ENCODE measurements at places on chromosomes 16 and 17.
A peak's percentile ranks its signal among the peaks of the same experiment; 100 is the strongest.

DNA sequence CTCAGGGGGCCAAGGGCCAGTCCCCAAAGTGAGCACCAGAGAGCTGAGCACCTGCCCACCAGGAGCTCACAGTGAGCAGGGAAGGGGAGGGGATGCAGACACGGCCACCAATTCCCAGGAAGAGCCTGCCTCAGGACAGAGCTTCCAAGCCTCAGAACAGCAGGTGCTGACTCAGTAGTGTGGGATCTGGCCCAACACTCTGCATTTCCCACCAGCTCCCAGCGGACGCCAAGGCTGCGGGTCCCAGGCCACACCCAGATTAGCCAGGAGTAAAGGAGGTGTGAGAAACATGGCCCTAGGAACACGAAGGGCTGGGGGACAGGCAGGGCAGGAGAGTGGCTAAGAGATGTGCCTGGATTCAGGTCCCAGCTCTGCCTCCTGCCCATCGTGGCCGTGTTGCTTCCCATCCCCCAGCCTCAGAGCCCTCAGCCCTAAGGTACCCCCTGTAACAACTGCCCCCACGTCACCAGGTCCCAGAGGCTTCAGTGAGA is 28.4 kb upstream of the EIF1 start:
- no peak for DNase-seq

DNA sequence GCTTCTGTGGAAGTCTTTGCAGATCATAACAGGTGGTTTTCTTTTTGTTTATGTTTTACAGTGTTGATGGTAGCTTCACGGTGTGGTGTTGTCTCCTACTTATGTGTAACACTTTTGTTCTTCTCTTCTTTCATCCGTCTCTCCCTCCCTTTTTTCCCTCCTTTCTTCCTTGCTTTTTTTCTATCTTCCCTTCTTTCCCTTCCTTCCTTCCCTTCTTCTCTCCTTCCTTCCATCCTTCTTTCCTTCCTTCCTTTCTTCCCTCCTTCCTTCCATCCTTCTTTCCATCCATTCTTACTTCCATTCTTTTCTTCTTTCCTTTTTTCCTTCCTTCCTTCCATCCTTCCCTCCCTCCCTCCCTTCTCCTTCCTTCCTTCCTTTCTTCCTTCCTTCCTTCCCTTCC is 31.4 kb downstream of the IRX5 start:
- no peak for DNase-seq

- DNase-seq = no peak
Observed at GRCh38 chr17:81272616-81273015, 22.5 kb downstream of the SLC38A10 start.

DNA sequence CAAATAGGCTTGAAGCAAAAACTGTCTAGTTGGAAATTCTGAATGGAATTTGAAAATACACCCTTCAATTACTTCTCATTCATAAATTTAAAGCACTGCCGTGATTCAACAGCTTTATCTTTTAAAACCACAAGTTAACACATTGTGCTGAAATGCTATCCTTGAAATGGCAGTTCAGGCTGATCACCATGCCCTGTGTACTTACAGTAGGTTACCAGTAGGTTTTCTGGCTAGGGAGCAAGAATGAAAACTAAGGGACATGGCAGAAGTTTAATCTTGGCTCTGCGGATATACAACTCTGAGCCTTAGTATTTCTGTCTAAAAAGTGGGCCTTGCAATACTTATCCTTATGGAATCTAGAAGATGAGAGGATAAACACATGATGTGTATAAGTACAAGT is 28.0 kb downstream of the NXPH3 start:
- no peak for DNase-seq

DNA sequence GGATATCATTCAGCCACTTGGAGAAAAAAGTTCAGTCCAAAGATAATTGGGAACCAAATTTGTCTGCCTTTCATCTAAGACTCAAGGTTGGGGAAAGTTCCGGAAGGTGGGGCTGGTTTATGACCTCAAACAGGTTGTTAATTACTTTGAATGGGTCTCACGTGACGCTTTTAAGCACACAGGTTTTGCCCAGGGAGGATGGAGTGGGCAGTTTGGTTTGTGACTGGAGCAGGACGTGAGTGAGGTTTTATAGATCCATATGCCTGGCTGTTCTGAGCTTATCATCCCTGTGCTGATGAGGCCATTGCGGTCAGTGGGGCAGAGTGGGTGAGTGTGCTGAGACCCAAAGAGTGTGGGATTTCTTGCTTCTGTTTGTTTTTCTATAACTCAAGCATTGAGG is 38.7 kb upstream of the GPRC5B start:
- DNase-seq = no peak

DNA sequence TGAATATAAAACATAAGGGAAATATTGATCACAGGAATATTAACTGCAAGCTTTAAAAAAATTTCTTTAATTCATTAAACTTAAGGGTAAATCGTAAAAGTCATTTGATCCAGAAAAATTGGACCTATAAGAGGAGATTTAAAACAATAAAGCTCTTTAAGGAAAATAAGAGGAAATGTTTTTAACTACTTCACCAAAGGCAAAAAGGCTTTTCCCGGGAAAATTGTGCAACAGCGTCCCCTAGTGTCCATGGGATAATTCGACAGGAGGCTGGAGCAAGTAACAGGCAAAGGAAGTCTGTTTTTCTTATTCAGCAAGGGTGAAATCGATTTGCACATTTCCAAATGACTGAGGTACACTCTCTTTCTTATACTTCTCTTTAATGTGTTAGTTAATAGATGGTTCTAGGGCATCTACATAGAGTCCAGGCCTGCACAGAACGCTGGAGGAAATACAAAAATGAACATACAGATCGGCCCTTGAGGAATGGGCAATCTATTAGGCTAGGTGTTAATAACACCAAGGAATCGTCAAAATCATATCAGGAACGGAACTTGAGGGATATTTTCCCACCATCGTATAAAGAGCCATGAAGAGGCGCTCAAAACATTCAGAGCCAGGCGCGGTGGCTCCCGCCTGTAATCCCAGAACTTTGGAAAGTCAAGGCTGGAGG is 61.4 kb downstream of the ZNF18 start:
- DNase-seq = no peak

DNA sequence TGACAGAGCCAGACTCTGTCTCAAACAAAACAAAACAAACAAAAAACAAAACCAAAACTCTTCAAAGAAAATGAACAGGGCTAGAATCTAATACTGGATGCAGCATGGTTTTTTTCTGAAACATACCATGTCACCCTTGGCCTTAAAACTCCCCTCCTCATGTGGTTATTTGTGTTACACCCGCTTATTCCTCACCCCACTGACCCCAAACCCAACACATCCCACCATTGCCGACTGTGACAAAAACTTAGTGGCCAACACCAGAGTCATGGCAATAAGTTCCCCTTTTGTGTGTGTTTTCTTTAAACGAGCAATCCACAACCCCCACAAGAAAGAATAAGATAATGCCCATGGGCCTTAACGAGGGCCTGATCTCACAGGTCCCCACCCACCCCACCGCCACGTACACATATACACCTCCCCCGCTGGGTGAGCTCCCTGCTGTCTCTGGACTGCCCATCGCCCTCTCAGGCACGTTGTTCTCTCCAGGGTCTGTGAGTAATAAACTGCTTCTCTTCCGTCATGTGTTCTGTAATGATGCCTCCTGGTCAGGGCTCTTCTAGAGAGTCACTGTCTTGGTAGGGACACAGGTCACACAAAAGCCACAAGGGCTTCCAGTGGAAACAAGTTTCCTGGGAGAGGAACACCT is 16.8 kb upstream of the ENGASE start:
- DNase-seq = no peak

GRCh38 chr17:4527566-4528125 is 27.5 kb downstream of the MYBBP1A start:
- DNase-seq = no peak

DNA sequence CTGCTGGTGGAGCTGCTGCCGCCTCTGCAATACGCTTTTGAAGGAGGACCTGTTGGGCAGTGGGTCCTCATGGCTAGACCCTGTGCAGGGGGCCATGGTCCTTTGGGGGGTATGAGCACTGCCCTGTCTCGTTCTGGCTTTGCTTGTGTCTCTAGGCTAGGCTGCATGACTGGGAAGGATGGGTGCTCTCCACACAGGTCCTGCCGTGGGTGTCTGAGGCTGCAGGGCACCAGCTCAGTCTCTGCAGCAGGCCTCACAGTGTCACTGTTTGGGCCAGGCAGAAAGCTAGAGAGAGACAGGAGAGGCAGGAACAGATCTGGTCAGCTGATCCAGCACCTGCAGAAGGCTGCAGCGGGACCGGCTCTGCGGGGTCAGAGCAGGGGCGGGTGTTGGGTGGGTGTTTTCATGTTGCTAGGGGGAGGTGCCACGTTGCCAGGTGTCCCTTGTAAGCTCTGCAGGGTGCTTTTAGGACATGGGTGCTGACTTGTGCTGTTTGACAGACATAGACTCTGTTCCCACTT is 111.4 kb downstream of the SNX29 start:
- no peak for DNase-seq

GRCh38 chr17:60819447-60820130 is 141.9 kb downstream of the BCAS3 start:
- no peak for DNase-seq

GRCh38 chr16:12439399-12440227 is 364.1 kb downstream of the CPPED1 start:
- no peak for DNase-seq

GRCh38 chr17:2295575-2295974 is 8.0 kb downstream of the SMG6 start:
- no peak for DNase-seq

DNA sequence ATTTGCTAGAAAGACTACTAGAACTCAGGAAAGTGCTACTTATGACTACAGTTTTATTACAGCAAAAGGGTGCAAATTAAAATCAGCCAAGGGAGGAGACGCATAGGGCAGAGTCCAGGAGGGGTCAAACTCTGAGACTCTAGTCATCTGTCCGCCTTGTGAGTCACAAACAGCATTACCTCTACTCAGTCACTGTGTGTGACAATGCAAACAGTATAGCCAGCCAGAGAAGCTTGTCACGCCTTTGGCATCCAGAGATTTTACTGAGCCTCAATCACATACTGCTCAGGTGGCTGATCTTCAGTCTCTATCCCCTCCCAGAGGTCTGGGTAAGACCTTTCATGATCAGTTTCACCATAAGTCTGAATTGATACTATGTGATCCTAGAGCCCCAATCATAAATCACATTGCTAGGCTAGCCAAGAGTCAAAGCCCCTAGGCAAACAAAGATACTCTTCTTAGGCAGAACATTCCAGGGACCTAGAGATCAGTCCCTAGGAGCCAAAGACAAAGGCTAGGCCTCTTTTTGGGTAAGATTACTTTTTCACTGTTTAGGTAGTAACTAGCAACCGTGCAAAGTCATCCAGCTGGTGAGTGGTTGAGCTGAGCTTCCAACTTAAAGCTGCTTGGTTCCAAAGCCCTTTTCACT is 48.8 kb upstream of the CLEC19A start:
- DNase-seq = no peak

GRCh38 chr16:14405611-14406537 is 224.2 kb downstream of the PARN start:
- no peak for DNase-seq

GRCh38 chr17:43562679-43563599 is 16.8 kb upstream of the ETV4 start:
- no peak for DNase-seq

DNA sequence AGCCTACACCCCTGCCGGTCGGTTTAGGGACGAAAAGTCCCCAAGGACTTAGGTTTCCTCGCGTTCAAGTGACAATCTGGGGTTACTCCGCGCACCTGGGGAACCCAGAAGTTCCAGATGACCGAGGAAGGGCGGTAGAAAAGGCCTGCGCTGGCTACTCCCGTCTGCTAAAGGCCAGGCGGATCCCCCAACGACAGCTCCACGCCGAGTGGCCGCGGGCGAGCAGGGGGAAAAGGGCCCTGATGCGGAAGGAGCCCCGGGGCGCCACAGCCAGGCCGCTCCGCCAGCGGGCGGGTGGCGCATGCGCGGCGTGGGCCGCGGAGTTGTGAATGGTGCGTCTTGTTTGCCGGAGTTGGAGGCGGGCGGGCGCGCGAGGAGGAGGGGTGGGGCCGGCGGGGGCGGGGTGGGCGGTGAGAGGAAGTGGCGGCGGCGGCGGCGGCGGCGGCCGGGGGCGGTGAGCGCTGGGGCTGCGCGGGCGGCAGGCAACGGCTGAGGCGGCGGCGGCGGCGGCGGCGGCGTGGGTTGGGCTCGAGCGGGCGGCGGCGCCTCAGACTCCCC is at the start of gene CBFB:
TSS of gene CBFB (plus strand) at position 454 of the 558 bp plus-strand sequence. CDS start 259 bp downstream, outside the sequence.
- peak; percentile 93 for DNase-seq

- DNase-seq = no peak
Observed at GRCh38 chr16:19861133-19861532, 23.5 kb downstream of the GPRC5B start.

GRCh38 chr17:74832421-74832820 is 27.3 kb downstream of the GRIN2C start:
- DNase-seq = no peak

DNA sequence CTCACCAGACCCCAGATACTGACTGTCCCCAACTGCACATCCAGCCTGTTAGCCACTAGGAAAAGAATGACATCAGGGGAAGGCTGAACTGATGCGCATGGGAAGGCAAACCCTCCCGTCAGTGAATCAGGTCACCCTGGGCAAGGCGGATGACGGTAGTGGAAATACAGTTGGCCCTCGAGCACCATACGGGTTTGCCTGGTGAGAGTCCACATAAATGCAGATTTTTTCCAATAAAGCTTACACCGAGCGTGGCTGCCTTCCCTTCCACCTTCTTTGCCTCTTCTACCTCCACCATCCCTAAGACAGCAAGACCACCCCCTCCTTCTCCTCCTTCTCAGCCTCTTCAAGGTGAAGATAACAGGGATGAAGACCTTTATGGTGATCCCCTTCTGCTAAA is 236.1 kb upstream of the TNRC6C start:
- no peak for DNase-seq

GRCh38 chr16:31453255-31454204 is 5.8 kb upstream of the ARMC5 start:
- DNase-seq = no peak

GRCh38 chr16:85483424-85483823 is 129.7 kb upstream of the GSE1 start:
- DNase-seq = no peak

- no peak for DNase-seq
Observed at GRCh38 chr16:55426865-55427484, 52.0 kb upstream of the MMP2 start.

- DNase-seq = no peak
Observed at GRCh38 chr17:51257150-51258081, 2.4 kb downstream of the MBTD1 start.

DNA sequence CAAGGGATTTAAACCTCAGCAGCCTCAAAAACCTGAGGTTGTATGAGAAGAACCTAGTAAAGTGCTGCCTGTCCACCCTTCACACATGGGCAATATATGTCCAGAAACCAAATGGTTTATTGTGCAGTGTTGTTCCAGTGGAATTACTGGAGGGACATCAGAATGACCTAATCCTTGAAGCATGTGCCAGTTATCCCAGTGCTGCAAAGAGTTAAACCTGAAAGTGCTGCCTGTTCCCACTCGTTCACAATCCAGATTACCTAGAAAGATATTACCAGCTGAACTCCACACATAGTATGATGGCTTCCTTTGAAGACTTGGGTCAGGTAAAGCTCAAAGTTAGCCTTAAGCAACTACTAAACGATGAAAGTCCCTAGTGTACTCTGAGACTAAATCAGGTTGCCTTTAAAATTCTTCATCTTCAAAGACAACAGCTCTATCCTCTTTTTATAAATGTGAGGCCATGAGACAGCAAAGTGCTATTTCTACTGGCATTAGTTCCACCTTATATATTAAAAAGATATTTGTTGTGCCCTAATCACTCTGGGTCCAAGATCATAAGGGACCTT is 133.1 kb downstream of the SNX11 start:
- DNase-seq = no peak

- no peak for DNase-seq
Observed at GRCh38 chr16:29665294-29666077, 2.4 kb downstream of the SPN start.

Measured in activated T-cell treated with anti-CD3 and anti-CD28 coated beads, Interleukin-2, amount 50 U/mL, for 4 hours (primary cell).